Adrenal gland (tissue), 19 donors: ENCODE measurements at places on chromosomes 1 and 21. TPM values are rescaled to one million over a fixed set of nuclear protein-coding genes. Genes with fewer than 3 reads are reported as not detected.

SELP gene
- 3.5 TPM for total RNA-seq

TENT5C gene
- total RNA-seq, result 2.8 TPM

PRAMEF33 gene
- total RNA-seq, result not detected

- no peak overlapping the region for H3K4me3 ChIP-seq
- no peak for DNase-seq
- H3K27me3 ChIP-seq, result no peaks in the 10 kb centered on the region
- no peaks in the 10 kb centered on the region for H3K36me3 ChIP-seq
- no peak overlapping the region for H3K27ac ChIP-seq
- H3K4me1 ChIP-seq, result no peaks in the 10 kb centered on the region
Observed at GRCh38 chr1:172654535-172654934, 4.4 kb upstream of the FASLG start.

DNA sequence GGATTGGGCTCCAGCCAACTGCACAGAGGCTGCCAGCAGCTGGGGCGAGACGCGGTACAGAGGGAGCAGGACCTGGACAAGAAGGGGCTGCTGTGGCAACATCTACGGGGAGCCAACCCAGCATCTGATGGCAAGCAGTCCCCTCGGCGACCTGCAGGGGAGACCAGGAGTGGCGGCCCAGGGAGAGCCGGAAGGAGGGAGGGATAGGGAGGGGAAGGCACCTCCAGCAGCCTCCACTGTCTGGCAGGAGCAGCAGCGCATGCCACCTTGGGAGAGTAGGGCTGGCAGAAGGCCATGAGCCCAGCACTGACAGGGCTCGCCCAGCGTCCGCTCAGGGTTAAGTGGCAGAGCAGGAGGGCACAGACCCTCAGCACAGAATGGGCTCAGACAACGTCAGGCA lies 17.3 kb downstream of the CHD5 start:
- peaks cover 4% of the 10 kb centered on the region for H3K27me3 ChIP-seq
- no peaks in the 10 kb centered on the region for H3K4me1 ChIP-seq
- H3K36me3 ChIP-seq, result no peaks in the 10 kb centered on the region
- no peak for DNase-seq

- no peaks in the 10 kb centered on the region for H3K4me1 ChIP-seq
- no peak overlapping the region for H3K4me3 ChIP-seq
- DNase-seq, result no peak
- no peaks in the 10 kb centered on the region for H3K27me3 ChIP-seq
- H3K36me3 ChIP-seq, result no peaks in the 10 kb centered on the region
- H3K27ac ChIP-seq, result no peak overlapping the region
Observed at GRCh38 chr1:187157115-187157514, 328.4 kb downstream of the PLA2G4A start.

DNA sequence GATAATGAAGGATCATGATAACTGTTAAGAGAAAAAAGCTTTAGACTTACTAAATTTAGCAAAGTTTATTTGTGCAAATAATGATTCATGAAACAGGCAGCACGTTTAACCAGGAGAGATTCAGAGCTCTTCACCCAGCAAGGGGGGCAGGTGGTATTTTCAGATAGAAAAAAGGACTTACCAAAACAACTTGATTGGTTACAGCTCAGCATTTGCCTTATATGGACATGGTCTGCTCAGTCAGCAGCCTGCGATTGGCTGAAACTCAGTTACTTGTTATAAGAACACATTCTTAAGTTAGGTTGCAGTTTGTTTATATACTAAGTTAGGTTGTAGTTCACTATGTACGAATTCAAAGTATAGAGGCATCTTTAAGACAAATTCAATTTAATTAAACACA lies 165.6 kb downstream of the DUSP10 start:
- H3K36me3 ChIP-seq, result no peaks in the 10 kb centered on the region
- H3K27ac ChIP-seq, result no peak overlapping the region
- no peak overlapping the region for H3K4me3 ChIP-seq
- no peaks in the 10 kb centered on the region for H3K4me1 ChIP-seq

DNA sequence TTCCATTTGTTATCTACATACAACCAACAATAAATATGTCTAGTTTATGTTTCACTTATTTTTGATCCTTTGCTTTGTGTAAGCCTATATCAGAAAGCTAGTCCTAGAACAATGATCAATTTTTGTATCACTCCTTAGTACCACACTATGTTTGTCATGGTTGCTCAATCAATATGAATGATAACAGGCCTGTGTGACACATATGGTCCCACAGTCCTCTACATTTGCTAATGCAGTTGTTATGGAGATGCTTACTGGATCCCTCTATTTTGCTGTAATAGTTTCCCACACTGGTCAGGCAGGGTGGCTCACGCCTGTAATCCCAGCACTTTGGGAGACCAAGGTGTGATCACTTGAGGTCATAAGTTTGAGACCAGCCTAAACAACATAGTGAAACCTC lies 59.1 kb downstream of the ERO1B start:
- H3K36me3 ChIP-seq, result no peaks in the 10 kb centered on the region
- H3K27ac ChIP-seq, result no peak overlapping the region
- no peaks in the 10 kb centered on the region for H3K27me3 ChIP-seq
- no peaks in the 10 kb centered on the region for H3K4me1 ChIP-seq

DNA sequence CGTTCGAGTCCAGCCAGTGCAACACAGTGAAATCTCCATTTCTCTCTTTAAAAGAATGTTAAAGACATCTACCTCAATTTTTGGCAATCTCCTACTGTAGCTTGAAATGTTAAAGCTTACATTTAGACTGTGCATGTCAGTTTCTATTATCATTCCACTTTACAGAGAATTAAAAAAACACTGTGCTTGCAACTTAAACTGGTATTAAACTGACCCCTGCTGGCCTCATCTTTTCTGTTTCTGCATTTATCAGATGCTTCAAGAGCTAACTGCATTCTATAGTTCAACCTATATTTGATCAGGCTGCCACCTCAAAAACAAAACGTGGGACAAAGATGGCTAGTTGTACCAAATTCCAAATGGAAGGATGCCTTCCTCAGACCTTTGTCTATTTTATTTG lies 226.5 kb downstream of the SMYD3 start:
- no peaks in the 10 kb centered on the region for H3K27me3 ChIP-seq
- no peaks in the 10 kb centered on the region for H3K36me3 ChIP-seq
- DNase-seq, result no peak

- no peak overlapping the region for H3K4me3 ChIP-seq
- H3K27ac ChIP-seq, result no peak overlapping the region
- no peaks in the 10 kb centered on the region for H3K27me3 ChIP-seq
- DNase-seq, result no peak
Observed at GRCh38 chr1:166086113-166086883, 80.5 kb downstream of the FAM78B start.

DNA sequence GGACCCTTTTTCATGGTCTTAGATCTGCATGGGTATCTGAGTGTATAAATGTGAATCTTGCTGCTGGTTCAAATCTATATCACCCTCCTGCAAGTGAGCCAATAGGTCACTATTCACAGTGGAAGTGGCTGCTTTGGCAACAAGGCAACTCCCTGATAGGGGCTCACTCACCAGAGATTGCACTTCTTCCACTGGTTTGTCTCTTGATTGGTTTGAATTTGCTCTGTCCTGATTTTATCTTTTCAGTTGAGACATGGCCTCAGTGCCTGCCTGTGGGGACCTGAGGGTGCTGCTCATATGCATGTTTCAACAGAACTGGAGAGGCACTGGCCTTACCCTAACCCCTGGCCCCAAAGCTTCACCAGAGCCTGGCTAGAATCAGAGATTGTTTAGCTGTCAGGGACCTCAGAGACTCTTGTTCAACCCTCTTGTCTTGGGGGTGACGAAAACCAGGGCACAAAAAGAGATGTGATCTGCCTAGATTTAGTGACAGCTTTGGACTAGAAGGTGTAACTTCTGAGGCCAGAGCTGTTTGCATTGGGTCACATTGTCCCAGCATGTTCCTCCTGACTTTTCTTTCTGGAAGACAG lies 16.9 kb downstream of the AVPR1B start:
- no peak overlapping the region for H3K4me3 ChIP-seq
- no peak overlapping the region for H3K27ac ChIP-seq
- no peaks in the 10 kb centered on the region for H3K4me1 ChIP-seq
- no peaks in the 10 kb centered on the region for H3K36me3 ChIP-seq
- H3K27me3 ChIP-seq, result peaks cover 6% of the 10 kb centered on the region
- no peak for DNase-seq

GRCh38 chr1:61102621-61103020 lies 20.3 kb downstream of the NFIA start:
- no peaks in the 10 kb centered on the region for H3K36me3 ChIP-seq
- no peaks in the 10 kb centered on the region for H3K27me3 ChIP-seq
- H3K4me3 ChIP-seq, result no peak overlapping the region

DNA sequence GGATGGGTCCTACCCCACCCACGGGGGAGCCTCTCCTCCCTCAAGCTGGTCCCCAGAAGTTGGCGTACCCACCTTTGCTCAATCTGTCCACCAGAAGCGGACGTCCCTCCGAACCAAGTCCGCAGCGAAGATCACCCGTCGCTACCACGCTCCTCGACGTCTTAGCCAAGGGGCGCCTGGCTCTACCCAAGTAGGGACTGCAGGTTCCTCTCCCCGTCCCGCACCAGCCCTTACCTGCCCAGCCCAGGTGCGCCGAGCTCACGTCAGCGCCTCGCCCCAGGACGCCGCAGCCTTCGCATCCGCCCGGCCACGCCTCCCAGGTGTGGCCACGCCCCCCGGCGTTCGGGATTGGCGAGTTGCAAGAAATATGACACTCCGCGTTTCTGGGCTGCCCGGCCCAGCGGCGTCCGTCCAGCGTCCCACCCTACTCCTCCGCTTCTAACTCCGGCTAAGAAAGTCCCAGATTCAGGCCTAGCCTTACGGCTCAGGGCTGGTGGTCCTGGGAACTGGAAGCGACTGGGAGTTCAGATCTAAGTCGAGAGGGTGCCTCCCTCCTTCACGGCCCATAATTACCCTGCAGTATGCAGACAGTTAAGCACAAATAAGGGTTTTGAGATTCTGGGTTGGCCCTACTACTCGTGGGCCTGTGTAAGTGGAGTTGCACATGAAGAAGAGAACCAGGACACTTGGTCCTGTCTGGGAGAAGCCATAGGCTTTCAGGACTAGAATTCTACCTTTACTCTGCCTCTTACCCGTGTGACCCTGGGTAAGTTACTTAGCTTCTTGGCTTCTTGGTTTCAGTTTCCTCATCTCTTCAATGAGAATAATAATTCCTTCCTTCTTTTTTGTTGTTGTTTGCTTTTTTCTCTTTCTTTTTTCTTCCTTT lies at the start of gene IRF6:
TSS of gene IRF6 (minus strand) at position 268 of the 886 bp plus-strand sequence. CDS start 4,729 bp downstream, outside the sequence.
- H3K4me1 ChIP-seq, result peaks cover 22% of the 10 kb centered on the region
- peak within 1 kb of the TSS; percentile 77 for H3K27ac ChIP-seq
- H3K36me3 ChIP-seq, result no peaks in the 10 kb centered on the region
- H3K4me3 ChIP-seq, result peak within 1 kb of the TSS; percentile 27
- DNase-seq, result peak; percentile 94

DNA sequence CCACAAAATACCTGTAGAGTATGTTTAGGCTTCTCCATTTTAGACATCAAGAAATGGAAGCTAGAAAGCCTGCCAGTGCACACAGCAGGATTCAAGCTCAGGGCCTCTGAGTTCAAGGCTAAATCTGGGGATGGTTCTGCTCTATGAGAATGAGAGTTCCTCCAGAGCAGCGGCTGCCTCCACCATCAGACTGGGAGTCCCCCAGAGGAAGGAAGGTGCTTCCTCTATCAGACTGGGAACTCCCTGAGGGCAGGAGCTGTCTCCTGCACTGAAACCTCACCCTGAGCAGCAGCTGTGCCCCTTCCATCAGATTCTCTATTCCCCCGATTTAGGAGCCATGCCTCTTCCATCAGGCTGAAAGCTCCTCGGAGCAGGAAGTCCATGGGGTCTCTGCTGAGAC lies 20.1 kb downstream of the PLA2G5 start:
- H3K4me1 ChIP-seq, result no peaks in the 10 kb centered on the region
- DNase-seq, result no peak
- no peak overlapping the region for H3K4me3 ChIP-seq
- H3K27me3 ChIP-seq, result no peaks in the 10 kb centered on the region
- no peak overlapping the region for H3K27ac ChIP-seq

- no peaks in the 10 kb centered on the region for H3K36me3 ChIP-seq
- H3K27ac ChIP-seq, result no peak overlapping the region
- H3K27me3 ChIP-seq, result peaks cover 8% of the 10 kb centered on the region
Observed at GRCh38 chr1:244917073-244917670, 52.8 kb upstream of the HNRNPU start.

DNA sequence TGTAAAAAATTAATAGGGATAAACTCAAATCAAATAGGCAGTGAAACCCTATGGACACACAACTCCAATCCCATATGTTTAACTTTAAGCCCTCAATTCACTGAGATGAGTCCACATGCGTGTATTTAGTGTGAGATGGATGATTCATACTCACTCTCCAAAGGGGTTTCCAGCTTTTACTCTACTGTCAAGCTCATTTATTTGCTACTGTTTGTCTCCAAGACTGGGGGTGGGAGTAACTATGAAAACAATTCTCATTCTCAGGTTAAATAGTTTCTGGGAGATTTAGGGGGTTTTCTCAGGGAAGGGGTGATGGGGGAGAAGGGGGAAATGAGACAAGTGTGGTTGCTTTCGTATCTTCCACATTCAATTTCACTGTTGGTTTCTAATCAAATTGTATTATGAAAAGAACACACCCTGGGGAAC lies 2.7 kb downstream of the RAB29 start:
- no peak for DNase-seq
- H3K4me1 ChIP-seq, result peaks cover 11% of the 10 kb centered on the region
- H3K4me3 ChIP-seq, result no peak overlapping the region
- peaks cover 5% of the 10 kb centered on the region for H3K36me3 ChIP-seq

- no peak overlapping the region for H3K4me3 ChIP-seq
- DNase-seq, result no peak
- H3K4me1 ChIP-seq, result peaks cover 39% of the 10 kb centered on the region
- H3K27ac ChIP-seq, result no peak overlapping the region
- H3K27me3 ChIP-seq, result no peaks in the 10 kb centered on the region
- H3K36me3 ChIP-seq, result no peaks in the 10 kb centered on the region
Observed at GRCh38 chr1:12480748-12481362, 137.2 kb downstream of the DHRS3 start.

GRCh38 chr1:3068564-3069431 lies at the start of gene PRDM16:
TSS of gene PRDM16 (plus strand) at chr1:3069203. CDS start at chr1:3069260, 57 bp downstream.
- peaks cover 82% of the 10 kb centered on the region for H3K27me3 ChIP-seq
- no peaks in the 10 kb centered on the region for H3K36me3 ChIP-seq
- peaks cover 18% of the 10 kb centered on the region for H3K4me1 ChIP-seq
- no peak for DNase-seq

- no peaks in the 10 kb centered on the region for H3K27me3 ChIP-seq
- H3K4me3 ChIP-seq, result no peak overlapping the region
- peaks cover 11% of the 10 kb centered on the region for H3K4me1 ChIP-seq
- DNase-seq, result peak; percentile 9
Observed at GRCh38 chr1:221637641-221638041, 104.2 kb downstream of the DUSP10 start.
